ENCODE measurements at places on chromosomes 2 and 18. TPM values are rescaled to one million over a fixed set of nuclear protein-coding genes. Genes with fewer than 3 reads are reported as not detected.

DNA sequence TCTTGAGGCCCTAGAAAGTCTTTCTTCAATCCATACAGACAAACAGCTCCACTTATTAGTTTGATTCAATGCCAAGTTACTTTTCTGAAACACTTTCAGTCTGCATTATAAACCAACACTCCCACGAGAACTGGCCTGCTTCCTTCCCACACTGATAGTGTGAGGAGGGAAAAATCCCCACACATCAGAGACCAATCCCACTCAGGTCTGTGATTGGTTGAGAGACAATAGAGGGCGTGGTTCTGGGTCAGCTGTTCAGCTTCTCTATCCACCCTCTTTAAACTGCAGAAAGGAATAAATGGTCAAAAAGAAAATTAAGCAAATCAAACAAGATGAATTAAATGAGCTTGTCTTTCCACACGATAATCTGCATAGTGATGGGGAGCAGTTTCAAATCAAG is 152.5 kb downstream of the NRP2 start:
- DNase-seq: no peak

GRCh38 chr2:216119146-216119545 is 10.0 kb downstream of the XRCC5 start:
- DNase-seq: no peak

- no peak for DNase-seq
Measured at GRCh38 chr2:47661310-47661709, 121.6 kb upstream of the MSH6 start.

GKN1 gene
- total RNA-seq: not detected

NPPC gene
- 0.46 TPM for total RNA-seq
